ENCODE measurements at places on chromosomes 3 and 15. TPM values are rescaled to one million over a fixed set of nuclear protein-coding genes. Genes with fewer than 3 reads are reported as not detected.

The FANCD2OS gene
- not detected for total RNA-seq

The EPHB1 gene
- total RNA-seq, result 0.28 TPM

The SCAANT1 gene
- not detected for total RNA-seq

The ROPN1 gene
- not detected for total RNA-seq

The CPLX3 gene
- total RNA-seq, result not detected

The DAZL gene
- total RNA-seq, result not detected

The DIPK2A gene
- 66.4 TPM for total RNA-seq

The MKRN2OS gene
- not detected for total RNA-seq

The ZKSCAN7 gene
- 7.8 TPM for total RNA-seq

The LSAMP gene
- 11.6 TPM for total RNA-seq

The CLDN1 gene
- 0.18 TPM for total RNA-seq

The SRGAP3 gene
- total RNA-seq, result 6.7 TPM

The STARD5 gene
- 11.8 TPM for total RNA-seq

The PARP14 gene
- total RNA-seq, result 48.1 TPM

The TUSC2 gene
- total RNA-seq, result 16.5 TPM

The RYR3 gene
- 0.09 TPM for total RNA-seq

The MAP1A gene
- total RNA-seq, result 40.8 TPM

The GOLGA8Q gene
- 1.3 TPM for total RNA-seq

The CCDC33 gene
- not detected for total RNA-seq

The CELSR3 gene
- 1.00 TPM for total RNA-seq

The TUSC7 gene
- not detected for total RNA-seq

The OR5K2 gene
- total RNA-seq, result not detected

The LMAN1L gene
- total RNA-seq, result not detected

The MEX3B gene
- total RNA-seq, result 6.1 TPM
